ELR (cell line): ENCODE measurements at places on chromosomes 1 and 21.
A peak's percentile ranks its signal among the peaks of the same experiment; 100 is the strongest.

DNA sequence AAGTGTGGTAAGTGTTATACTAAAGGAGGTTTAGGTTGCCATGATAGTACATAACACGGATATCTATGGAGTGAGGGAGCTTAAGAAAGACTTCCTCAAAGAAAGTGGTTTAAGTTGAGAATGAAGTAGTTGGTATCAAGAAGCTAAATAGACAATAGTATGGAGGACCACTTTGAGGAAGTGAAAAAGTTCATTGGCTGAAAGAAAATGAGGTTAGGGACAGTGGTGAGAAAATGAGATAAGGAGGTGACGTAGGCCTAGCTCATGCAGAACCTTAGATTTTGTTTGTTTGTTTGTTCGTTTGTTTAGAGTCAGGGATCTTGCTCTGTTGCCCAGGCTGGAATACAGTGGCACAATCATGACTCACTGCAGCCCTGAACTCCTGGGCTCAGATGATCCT is 72.2 kb upstream of the PPIH start:
- no peak for DNase-seq

- no peak for DNase-seq
Measured at GRCh38 chr1:30665216-30666010, 58.0 kb downstream of the MATN1 start.

- DNase-seq: peak; percentile 37
Measured at GRCh38 chr1:205179842-205180241, 31.7 kb downstream of the DSTYK start.

DNA sequence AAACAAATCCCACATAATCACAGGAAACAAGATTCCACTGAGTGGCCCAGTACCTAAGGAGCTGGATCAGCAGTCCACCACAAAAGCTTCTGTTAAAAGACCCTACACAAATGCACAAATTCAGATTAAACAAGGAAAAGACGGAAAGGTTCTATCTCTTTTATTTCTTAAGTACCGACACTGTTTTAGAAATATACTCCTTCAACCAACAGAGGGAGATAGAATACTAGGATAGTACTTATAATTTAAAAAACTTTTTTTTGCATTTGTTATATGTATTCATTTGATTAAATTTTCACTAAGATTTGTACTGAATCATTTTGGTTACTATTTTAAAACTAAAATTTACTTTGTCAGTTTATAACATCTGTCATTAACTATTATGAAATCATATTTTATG is 12.5 kb downstream of the CDC7 start:
- DNase-seq: peak; percentile 45

DNA sequence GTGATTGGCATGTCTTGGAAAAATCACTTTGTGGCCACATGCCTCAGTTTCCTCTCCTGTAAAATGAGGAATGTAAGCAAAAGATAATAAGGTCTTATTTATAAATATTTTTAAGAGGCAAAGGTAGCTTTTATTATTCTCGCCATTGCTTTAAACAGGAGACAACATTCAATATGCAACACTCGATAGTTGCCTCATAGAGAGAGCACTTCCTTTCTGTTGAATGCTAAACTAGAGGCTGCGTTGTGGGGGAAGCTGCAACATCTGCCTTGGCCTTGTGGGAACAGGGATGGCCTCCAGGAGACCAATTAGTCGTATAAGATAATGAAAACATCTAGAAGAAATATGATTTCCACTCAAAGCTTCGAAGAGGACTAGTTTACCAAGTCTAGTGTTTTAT is 3.5 kb downstream of the OSCP1 start:
- no peak for DNase-seq

GRCh38 chr1:116256286-116256649 is 116.8 kb upstream of the ATP1A1 start:
- no peak for DNase-seq

DNA sequence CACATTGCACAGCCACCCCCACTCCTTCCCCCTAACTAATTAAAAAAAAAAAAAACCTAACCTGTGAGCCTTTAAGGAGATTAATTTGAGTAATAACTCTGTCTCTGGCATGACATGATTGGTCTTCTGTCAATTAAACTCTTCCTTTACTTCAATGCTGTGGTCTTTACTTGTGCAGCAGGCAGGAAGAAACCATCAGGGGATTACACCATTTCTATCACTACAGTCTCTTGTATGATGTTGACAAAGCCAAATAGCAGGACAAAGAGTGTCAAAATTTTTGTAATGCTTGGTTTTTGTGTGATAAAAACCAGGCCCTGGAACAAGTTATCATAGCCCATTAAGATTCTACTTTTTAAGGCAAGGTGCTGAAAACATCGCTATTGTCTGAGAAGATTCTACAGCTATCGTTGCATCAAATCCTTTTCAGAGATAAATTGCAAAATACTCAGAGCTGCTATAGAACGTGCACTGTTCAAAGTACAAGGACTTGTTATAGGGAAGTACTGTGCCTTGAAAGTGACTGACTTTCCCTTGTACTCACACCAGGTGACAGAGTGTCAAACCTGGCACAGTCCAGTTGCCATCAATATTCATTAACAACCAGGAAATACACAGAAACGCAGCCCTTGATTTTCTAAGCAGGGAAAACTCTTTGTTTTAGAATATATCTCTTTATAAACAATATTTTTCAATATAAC is 37.7 kb downstream of the LHX9 start:
- no peak for DNase-seq

GRCh38 chr1:39277879-39278278 is 73.4 kb downstream of the MACF1 start:
- no peak for DNase-seq

DNA sequence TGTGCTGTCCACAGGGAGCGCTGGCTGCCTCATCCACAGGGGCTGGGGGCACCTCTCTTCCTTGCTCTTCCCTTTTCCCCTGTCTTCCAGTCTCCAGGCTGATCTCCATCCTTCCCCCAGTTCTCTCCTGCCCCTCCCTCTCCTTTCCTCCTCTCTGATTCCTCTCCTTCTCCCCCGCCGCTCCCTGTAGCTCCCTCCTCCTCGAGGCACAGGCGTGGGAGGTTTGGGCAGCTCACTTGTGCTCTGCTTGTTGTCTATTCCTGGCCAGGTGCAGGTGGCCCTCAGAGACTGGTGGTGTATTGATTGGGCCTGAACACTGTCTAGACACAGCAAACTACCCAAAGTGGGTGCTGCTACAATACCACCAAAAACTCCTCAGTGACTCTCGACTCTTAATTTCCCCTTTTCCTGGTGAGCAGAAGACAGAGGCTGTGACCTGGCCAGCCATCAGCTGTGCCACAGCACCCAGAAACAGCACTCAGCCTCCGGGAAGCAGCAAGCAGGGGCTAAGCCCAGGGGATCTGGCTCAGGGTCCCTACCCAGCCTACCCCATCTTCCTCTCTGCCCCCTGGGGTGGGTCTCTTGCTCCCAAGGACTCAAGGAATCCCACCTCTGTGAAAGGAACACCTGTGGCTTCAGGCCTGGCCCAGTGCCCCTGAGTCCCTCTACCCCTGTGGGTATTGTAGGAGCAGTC is 93.3 kb downstream of the DDX20 start:
- no peak for DNase-seq

DNA sequence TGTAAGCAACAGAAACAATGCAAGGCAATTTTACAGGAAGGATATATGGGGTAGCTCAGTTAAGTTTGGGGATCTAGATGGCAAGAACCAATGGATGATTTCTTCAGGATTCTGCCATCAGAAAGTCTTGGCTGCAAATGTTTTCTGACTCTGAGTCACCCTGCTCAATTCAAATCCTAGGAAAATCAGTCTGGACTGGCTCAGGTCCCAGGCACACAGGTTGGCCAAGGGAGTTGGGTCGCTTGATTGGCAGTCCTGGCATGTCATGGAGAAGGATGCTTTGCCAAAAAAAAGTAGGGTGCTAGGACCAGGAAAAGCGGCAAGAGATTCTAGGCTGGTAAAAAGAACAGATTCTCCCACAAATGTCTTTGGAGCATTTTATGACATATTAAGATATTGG is 28.9 kb upstream of the S1PR1 start:
- DNase-seq: peak; percentile 23

GRCh38 chr1:97508653-97509218 is 412.1 kb downstream of the DPYD start:
- no peak for DNase-seq

GRCh38 chr1:113048064-113048463 is 24.9 kb upstream of the LRIG2 start:
- no peak for DNase-seq

DNA sequence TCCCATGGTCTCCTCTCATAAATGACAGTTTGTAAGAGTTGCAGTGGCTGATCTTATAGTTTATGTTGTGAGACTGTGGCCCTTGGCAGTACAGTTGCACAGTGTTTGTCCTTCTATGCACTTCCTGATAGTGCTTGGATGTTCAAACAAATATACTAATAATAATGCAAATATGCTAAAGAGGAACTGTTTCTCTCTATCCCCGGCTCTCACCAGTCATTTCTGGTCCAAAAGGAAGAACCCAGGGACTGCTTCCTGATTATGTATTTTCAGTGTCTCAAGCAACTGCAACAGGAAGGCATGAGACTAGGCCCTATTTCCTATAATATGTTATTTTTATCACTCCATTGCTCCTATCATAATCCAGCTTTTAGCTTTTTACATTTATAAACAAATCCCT is 17.0 kb upstream of the SUCO start:
- no peak for DNase-seq

DNA sequence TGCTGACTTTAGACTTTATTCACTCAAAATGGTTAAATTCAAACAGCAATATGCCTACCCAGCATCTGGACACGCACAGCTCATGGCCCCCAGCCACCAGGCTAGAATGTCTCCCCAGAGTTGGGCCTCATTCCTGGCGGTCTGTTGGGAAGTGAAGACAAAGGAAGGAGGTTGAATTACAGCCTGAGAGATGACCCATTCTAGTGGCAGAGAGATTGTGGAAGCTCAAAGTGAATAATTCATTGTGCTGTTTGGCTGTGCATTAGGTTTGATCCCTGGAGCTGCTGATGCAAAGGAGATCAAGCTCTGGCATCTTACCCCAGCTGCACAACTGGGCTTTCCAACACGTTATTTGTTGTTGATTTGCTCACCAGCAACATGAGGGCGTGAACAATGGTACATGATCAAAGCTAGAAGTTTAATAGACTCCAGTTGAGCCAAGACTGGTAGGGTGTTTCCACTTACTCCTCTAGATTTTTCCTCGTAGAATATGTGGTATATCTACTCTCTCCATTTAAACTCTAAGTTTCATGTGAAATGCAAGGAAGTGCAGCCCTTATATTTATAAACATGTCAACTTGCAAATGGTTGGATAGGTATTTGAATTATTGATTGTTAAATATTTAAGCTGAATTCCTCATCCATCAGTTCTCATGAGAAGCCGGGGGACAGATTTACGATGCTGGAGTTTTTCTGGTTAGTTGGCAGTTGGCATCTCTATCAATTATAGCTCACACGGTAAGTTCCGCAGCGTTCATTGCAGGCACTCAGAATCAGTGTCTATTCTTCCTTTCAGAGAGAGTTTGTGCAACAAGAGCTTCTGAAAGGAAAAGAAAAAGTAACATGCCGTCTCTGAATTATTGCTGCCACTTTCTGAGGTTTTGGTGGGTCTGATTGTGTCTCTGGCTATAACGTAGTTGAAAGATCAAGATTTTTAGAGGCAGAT is 222.7 kb downstream of the TM2D1 start:
- no peak for DNase-seq

DNA sequence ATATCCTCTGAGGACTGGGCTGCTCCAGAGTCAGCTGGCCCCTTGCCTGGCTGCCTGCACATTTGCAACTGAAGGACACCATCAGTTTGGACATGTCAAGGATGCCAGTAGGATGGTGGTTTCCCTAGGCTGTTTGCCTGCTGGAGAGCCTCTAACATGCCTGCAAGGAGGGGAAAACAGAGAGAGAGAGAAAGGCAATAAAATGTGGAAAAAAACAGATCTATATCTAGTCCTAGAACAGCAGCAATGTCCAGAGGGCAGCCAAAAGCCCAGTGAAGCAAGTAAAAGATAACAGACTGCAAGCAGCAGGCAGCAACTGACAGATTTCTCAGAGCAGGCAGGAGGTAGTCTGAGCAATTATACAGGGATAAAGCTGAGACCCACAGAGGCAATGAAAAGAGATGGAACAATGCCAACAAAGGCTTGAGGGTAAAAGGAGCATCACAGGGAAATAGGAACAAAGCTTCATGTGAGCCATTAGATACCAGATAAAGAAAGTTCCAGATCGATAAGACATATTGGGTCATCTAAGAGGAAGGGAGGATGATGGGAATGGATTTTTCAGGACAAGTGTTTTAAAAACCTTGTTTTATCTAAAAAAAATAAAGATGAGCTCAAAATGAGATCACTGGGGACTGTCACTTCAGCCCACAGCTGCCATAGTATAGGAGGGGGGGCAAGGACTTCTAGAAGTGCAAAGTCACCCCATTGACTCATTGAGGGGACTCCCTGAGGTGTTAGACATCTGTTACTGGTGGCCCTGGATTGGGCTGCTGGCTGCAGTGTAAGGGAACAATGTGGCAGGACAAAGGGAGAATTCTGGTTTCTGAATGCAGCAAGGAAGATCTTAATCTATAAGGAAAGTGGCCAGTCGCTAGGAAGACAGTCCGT is 38.6 kb upstream of the GADD45A start:
- no peak for DNase-seq

DNA sequence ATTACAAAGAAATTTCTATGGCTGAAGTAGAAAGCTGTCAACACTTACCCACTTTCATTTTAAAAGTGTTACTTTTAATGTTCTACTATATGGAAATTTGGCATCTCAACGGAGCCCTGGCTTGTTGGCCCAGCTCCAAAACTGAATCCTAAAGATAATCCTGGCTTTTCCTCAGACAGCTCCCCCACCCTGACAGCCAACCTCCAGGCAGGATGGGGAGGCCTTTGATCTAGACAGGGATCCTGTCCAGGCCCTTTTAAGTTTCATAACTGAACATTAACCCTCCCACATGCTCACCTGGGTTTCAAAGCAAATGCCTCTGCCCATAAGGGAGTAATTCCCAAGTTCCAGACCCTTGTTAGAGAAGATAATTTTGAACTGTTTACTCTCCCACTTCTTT is 99.3 kb upstream of the RALGPS2 start:
- no peak for DNase-seq

GRCh38 chr1:245261786-245262185 is 107.0 kb downstream of the KIF26B start:
- no peak for DNase-seq

DNA sequence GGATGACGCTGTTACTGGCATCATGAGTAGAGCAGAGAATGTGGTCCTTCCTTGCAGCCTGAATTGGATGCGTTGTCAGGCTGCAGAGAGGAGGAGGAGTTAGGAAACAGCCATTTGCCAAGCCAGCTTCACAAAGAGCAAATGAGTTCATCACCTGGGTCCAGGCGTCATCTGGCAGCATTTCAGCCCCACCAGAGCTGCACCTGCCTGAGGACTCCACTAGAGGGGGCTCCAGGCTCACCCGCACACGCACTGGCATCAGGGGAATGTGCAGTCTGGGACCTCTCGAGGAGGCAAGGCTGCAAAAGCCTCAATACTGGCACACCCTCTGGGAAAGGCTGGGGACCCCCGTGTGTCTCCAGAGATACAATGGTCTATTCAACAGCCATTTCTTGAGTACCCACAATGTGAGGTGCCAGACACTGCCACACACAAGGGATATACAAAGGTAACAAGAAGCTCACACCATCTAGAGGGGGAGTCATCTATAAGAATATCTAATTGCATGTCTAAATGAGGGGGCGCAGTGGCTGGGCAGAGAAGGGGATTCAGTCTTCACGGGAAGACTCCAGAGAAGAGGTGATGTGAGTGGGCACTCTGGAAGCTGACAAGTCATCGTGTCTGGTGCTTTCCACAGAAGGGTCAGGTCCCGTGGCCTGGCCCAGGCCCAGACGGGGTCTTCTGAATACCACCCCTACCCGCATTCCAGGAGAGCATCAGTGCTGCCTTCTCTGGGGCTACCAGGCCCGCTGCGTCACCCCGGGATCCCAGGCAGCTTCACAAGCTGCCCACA is 53.5 kb upstream of the CNTN2 start:
- DNase-seq: peak; percentile 70
